ENCODE measurements at places on chromosomes 7 and 10.

- DNase-seq: no peak
Observed at GRCh38 chr10:1523221-1523620, 214.1 kb downstream of the ADARB2 start.

DNA sequence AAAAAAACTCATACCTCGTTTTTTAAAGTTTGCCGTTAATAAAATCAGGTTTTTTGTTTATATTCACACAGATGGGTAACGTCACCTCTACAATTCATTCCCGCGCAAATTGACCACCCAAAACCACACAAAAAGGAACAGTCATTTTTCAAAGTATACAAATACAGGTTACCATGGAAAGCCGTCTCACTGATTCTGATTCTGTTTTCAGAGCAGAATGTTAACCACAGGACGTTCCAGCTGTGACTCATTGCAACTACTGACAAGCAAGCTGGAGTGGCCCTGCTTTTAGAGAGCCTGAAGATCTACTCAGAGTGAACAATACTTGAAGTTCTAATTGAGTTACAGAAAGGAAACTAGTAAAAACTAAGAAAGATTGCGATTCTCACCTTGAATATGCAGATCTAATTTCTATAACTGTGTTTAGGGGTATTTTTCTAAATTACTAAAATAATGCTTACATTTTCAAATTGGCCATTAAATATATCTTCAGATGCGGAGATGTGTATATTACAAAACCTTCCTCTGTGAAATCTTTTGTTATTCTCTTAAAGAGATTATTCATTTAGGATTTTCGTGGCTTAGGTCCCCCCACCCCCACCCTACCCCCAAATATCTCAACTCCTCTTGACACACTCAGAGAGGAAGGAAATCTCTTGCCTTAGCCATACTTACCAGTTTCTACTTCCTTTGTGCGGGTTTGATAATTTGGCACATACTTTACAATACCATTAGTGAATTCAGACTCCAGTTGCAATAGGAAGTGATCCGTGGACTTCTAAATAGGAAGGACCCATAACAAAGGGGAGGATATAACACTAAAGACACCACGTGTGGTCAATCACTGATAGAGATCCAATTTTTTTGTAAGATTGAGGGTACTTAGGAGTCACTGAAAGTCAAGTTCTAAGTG is 106.0 kb downstream of the CUBN start:
- peak; percentile 86 for DNase-seq

- no peak for DNase-seq
Observed at GRCh38 chr10:130354976-130355795, 219.0 kb downstream of the GLRX3 start.

DNA sequence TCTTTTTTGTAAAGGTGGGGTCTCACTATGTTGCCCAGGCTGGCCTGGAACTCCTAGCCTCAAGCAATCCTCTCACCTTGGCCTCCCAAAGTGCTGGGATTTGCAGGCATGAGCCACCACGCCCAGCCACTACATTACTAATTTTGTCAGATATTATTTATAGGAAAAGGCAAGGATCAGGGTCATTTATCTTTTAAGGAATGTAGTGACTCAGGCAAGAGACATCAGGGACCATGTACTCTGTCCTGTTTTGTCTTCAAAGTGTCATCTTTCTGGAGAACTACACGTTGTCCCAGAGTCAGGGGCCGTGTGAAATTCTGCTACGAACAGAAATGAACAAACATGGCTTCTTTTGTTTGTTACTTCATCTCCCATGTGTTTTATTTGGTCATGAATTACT is 105.3 kb downstream of the NPTX2 start:
- DNase-seq: no peak

- DNase-seq: no peak
Observed at GRCh38 chr7:130366564-130366963, 13.7 kb upstream of the CPA1 start.

DNA sequence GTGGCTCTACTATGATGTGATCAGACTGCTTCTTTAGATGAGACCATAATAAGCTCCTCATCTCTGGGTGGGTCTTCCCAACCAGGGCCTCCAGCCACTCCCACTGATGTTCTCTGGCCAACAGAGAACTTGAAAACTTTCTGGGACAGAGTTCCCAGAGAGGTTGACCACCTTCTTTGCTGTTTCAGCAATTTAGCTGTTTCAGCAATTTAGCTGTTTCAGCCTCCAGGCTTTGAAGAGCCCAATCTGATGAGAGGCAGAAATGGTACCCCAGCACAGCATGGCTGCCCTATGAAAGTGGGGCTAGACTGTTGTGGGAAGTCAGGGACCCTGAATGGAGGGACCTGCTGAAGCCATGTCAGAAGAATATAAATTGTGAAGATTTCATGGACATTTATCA is 49.0 kb downstream of the ZNF92 start:
- no peak for DNase-seq

DNA sequence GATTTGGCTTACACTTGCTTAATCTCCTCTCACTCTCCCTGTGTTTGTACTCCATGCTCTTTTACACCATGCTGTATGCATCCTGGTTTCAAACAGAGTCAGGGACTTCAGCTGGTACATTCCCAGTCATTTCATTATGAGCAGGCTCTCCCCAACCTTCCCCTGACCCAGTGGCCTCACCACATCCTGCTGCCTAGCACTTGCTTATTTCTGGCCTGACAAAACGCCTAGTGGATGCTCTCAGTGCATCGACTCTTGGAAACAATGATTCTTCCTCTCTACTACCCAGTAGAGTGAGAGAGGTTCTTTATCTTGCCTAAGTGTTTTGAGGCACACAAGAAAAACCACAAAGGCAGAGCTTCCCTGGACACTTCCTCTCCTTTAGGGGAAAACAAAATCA is 63.4 kb downstream of the CAV1 start:
- DNase-seq: no peak

GRCh38 chr10:8075282-8076260 is 21.1 kb downstream of the GATA3 start:
- DNase-seq: no peak

- no peak for DNase-seq
Observed at GRCh38 chr7:46032942-46033341, 111.9 kb upstream of the IGFBP3 start.

Measured in CD4-positive, alpha-beta T cell treated with Interleukin-1 beta for 1 hour (primary cell).